Pulmonary artery endothelial cell (primary cell): ENCODE measurements at places on chromosomes 12 and 14. TPM values are rescaled to one million over a fixed set of nuclear protein-coding genes. Genes with fewer than 3 reads are reported as not detected.

Gene HOXC12
- total RNA-seq: not detected in 2 replicates

Gene CSRNP2
- total RNA-seq: 15.8 and 23.8 TPM in 2 replicates

DNA sequence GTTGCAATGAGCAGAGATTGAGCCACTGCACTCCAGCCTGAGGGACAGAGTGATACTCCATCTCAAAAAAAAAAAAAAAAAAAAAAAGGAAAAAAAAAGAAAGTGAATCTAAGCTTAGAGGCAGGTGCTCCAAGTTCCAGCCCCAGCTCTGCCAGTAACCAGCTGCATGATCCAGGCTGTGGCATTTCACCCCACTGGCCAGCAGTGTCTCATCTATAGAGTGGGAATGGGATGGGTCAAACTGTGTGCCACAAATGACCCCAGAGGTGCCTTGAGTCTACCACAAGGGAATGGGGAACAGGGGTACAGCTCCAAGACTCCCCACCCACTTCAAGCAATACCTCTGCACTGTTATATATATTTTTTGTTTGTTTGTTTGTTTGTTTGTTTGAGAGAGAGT is 5.0 kb downstream of the PLEKHD1 start:
- DNase-seq: no peak

- DNase-seq: no peak
Observed at GRCh38 chr12:6382371-6382770, 1.6 kb upstream of the LTBR start.

DNA sequence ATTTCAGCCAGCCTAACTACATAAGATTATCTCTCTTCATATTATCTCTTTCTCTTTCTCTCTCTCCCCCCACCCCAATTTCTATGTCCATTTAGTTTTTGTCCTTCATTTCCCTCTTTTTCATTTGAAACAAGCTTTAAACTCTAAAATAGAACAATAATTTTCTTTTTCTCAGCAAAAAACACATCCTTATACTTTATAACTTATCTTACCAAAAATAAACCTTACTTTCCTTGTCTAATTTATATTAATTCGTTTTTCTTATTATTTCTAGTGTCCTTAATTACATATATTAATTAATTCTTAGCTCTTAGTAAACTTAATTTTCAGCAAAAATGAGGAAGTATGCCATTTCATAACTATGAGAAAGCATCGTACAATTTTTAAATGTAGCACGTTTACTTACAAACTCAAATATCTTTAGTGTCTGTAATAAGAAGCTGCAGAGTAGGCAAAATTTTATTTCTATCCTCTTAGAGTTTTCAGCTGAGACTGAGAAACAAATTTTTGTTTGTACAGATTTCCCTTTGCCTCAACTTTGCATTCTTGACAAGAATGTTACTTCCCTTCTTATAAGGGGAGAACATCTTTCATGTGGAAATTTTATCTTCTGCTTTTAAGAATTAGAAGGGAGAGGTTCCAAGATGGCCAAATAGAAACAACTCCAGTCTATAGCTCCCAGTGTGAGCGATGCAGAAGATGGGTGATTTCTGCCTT is 65.1 kb upstream of the ST8SIA1 start:
- DNase-seq: no peak

GRCh38 chr12:121579981-121580868 is 598 bp downstream of the KDM2B start:
- no peak for DNase-seq

DNA sequence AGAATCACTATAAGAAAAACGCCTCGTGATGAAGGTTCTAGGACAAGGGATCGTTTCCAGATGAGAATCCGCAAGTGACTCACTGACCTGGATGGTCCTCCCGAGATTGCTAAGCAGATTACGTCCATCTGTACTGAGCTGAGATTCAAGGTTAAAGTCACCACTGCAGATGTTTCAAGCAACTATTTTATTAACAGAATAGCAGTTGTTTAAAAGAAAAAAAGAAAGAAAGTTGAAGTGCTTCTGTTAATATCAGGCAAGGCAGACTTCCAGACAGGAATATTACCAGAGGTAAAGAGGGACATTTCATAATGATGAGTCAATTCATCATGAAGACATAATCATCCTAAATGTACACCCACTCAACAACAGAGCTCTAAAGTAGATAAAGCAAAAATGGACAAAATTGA is 17.9 kb downstream of the PXN start:
- no peak for DNase-seq

GRCh38 chr12:80356097-80356496 is 87.9 kb upstream of the PTPRQ start:
- peak; percentile 78 for DNase-seq
